ENCODE measurements at places on chromosomes 6 and 20.

- DNase-seq: peak; percentile 10
Observed at GRCh38 chr20:6122873-6123648, at the start of gene FERMT1. TSS of gene FERMT1 (minus strand) at chr20:6123030. CDS start at chr20:6119554, 3,476 bp downstream.

GRCh38 chr20:30919514-30920188 is 337.8 kb upstream of the DEFB115 start:
- DNase-seq: no peak

DNA sequence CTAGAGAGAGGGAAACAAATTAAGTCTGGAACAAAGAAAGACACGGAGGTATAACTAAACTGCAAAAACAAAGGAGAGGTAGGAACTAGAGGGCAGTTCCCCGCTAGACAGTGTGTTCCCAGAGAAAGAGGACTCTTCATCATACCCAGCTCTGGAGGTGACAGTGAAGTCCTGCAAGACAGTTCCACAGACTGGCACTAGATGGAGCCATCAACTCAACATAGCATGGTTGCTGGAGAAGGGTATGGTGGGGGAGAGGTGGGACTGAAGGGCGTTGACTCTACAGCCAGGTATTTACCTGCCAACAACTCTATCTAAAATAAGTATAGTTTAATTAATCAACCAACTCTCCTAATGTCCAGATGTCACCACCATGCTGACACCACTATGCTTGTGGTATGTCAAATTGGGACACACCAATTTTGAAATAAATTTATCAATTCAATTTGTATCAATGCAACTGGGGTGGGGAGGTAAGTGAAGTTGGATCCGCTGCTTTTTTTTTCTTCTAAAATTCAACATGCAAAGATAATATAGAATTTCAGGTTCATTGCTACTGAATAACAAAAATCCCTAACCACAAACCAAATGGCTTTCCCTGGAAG is 9.7 kb downstream of the BACH2 start:
- DNase-seq: no peak

- no peak for DNase-seq
Observed at GRCh38 chr6:108423982-108424705, 129.3 kb downstream of the AFG1L start.

DNA sequence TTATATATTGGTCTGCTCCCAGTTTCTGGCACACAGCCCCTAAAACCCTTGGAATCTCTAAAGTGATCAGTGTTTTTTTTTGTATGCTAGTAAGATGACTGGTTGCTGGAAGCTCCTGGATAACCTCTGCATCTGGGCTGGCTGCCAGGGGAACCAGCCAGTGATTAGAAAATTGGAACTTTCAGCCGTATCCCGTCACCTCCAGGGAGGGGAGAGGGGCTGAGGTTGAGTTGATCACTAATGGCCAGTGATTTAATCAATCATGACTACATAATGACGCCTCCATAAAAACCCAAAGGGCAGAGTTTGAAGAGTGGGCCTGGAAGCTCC is 48.0 kb upstream of the NOP56 start:
- DNase-seq: no peak

DNA sequence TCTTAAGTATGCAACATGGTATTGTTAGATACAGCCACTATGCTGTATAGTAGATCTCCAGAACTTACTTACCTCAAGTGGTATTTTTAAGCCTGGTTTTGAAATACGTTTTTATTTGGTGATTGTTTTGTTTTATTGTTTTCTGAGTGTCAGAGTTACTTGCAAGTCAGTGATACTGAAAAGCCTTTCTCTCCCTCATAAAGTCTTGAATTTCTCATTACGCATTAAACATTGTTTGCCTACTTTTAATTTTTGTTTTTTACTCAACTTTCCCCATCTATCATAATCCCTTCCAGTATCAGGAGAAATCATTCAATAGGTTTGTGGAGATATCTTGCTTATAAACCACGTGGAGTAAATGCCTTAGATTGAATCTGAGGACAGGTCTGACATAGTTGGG is 214.9 kb downstream of the DOK5 start:
- DNase-seq: no peak

DNA sequence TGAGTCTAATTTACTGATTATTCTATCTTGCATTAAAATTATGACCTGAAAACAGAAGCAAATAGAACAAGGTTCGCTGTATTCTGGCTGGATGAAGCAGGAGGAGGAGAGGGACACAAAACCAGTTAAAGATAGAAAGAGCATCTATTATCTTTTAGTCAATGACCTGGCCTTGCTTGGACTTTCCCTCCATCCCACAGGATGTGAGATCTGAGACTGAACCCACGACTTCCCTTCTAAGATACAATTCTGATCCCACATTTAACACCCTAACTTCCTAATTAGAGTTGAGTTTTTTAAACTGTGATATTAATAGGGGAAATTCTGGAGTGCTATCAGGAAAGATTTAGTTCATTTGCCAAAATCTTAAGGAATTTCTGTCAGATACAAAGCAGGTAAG is 3.1 kb upstream of the HLA-DQA2 start:
- DNase-seq: no peak

- no peak for DNase-seq
Observed at GRCh38 chr6:21845018-21845417, 251.5 kb downstream of the SOX4 start.

DNA sequence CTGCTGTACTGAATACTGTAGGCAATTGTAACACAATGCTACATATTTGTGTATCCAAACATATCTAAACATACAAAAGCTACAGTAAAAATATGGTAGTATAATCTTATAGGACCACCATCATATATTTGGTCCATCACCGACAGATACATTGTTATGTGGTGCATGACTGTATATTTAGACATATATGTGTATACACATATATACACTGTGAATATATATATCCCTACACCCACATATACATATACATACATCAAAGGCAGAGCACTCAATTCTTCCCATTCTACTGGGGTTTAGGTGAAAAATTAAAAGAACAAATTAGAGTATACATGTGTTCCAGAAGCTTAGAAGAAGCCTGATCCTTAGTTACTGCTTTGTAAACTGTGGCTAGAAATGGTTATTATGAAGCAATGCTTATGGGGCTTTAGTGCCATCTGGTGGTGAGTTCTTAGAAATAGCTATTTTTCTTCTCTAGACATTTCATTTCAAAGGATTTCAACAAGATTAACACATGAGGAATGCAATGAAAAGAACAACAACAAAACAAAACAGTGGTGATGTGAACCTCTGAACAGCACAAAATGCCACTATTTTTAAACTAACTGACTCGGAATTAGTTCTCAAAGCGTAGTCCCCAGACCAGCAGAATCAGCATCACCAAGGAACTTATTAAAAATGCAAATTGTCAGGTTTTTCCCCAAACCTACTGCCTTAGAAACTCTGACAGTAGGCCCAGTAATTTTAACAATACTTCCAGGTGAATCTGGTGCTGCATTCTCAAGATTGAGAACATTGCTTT is 38.0 kb downstream of the PKHD1 start:
- no peak for DNase-seq

DNA sequence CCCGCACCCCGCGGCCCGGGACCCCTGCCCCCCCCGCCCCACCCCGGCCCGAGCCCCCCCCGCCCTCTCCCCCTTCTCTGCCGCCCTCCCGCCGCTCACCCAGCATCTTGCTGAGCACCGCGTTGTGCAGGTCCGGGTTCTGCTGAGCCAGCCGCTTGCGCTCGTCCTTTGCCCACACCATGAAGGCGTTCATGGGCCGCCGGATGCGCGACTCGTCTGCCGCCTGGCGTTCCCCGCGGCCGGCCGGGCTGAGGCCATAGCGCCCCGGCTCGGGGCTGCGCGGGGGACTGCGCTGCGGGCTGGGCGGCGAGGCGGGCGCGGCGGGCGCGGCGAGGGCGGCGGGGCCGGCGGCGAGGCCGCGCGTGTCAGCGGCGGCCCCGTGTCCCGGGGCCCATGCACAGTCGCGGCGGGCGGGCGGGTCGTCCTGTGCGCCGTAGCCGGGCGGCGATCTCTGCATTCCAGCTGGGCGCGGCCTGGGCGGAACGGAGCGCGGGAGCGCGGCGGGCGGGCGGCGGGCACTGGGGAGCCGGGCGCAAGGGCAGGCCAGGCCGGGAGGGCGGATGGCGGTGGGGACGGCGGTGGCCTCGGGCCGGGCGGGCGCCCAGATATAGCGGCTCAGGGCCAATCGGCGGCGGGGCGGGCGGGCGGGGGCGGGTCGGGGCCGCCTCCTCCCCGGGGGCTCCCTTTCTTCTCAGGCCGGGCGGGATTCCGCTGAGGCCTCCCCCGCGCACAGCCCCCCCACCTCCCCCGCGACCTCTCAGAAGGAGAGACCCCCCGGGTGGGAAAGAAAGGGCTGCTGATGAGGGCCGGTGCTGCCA is at the start of gene SOX18:
TSS of gene SOX18 (minus strand) at position 580 of the 818 bp plus-strand sequence. CDS start at position 457, 123 bp downstream.
- DNase-seq: no peak

DNA sequence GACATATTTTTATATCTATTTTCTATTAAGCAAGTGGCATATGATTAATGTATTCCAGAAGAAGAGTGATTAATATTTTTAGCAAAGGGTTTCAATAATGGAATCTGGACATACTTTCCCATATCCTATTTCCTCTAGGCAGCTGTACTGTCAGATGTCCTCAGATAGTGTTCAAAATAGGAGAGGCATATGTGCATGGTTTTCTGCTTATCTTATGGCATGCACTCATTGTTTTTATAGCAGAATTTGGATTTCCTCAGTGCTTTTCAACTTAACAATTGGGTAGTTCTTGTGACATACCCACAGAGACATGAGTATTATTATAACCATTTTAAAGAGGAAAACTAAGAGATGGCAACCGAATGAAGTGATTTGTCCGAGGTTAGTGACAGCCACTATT is 12.6 kb upstream of the SLC17A5 start:
- DNase-seq: no peak

GRCh38 chr20:55353206-55353605 is 652.1 kb downstream of the CBLN4 start:
- DNase-seq: no peak

- no peak for DNase-seq
Observed at GRCh38 chr6:39932386-39932910, 1.8 kb downstream of the MOCS1 start.

DNA sequence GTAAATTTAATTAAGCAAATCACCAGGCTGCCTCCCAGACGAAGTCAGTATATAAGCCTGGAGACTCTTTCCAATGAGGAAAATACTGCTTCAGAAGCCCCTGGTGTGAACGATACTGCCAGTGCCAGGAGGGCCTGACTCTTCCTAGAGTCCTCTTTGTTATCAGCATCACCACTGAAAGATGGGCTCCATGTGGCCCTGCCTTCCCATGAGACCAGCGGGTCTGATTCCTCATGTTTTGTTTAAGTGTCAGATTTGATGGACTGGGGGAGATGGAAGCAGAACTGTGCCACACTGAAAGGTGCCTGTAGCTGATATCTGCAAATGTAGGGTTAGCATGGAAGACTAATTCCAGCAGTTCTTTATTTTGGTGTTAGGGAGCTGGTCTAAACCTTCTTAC is 7.9 kb downstream of the NQO2 start:
- no peak for DNase-seq

GRCh38 chr20:47785854-47786764 is 828 bp upstream of the SULF2 start:
- DNase-seq: no peak

Data from activated CD8-positive, alpha-beta memory T cell treated with anti-CD3 and anti-CD28 coated beads for 48 hours (primary cell).